ENCODE measurements at places on chromosomes 13 and 19.

- no peak for DNase-seq
Measured at GRCh38 chr13:93244141-93244917, 17.7 kb downstream of the GPC6 start.

DNA sequence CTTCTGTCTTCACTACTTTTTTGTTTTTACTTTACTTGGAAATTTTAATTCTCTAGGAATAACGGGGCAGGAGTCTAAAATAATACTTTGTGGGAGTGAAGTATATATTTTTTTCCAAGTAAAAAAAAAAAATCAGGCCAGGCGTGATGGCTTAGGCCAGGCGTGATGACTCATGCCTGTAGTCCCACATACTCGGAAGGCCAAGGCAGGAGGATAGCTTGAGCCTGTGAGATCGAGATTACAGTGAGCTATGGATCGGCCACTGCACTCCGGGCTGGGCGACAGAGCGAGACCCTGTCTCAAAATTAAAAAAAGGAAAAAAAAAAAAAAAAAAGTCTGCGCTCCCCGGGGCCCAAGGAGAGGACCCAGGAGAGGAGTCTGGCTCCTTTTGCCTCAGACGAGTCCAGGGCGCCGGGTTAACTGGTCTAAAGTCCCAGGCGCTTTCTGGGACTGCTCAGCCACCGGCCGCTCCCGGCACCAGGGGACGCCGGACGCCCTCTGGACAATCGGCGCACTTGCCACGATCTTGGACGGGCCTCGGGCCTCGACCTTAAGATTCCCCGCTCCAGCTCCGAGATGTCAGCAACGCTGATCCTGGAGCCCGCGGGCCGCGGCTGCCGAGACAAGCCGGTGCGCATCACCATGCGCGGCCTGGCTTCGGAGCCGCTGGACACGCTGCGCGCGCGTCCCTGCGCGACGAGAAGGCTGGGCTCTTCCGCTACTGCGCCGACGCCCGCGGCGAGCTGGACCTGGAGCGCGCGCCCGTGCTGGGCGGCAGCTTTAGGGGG is 2.7 kb upstream of the ZFP82 start:
- DNase-seq: no peak

DNA sequence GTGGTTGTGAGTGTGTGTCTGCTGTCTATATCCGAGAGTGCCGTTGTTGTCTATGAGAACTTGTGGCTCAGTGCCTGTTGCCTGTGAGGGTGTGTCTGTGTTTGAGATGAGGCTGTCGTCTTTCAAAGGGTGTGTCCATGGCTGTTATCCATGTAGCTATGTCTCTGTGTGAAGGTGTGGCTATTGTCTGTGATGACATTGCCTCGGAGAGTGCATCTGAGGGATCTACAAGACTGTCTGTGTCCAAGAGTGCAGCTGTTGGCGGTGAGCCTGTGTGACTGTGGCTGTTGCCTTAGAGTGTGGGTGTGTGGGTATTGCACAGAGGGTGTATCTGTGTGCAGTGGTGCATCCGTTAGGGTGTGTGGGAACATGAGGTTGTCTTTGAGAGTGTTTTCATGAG is 4.9 kb downstream of the NUMBL start:
- DNase-seq: no peak

- no peak for DNase-seq
Measured at GRCh38 chr13:43196086-43196621, 172.8 kb downstream of the DNAJC15 start.

DNA sequence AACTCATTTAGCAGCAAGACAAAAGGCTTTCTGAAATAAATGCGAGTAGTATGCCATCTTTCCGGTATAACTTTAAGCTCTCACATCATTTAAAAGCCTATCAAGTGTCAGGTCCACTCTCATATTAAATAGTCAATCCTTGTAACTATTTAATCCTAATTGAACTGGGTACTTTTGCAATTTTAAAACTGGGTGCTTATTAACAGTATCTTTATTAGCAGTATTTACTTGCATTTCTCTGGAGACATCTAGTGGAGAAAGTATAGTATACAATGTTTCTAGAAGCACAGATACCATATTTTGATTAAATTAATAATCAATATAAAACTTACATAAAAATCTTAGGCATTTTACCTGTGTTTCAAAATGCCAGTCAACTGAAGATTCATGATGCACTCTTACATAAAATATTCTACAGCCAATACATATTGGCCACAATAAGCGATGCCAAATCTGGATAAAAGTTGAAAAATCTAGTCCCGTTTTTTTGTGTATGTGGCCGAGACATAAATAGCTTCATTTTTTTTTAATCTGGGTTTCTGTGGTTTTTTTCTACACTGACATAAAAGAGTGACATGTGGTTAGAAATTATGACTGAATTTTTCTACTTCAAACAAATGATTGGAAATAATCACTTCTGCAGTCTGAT is 4.3 kb upstream of the POSTN start:
- DNase-seq: no peak

DNA sequence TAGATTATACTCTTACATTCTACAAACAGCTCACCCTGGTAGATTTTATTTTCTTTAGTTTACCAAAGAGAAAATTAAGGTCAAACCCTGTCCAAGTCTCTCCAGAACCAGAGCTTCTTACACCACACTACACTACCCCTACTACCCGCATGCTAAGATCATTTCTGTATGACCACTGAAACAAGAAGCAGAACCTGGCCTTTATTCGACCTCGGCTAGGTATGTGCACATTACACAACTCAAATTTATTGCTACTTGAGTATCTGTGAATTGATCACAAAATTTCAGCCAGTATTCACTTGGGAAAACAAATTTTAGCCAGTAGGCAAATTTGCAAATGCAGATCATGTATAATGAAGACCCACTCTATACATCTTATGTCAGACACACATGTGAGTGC is 2437.0 kb downstream of the PCDH9 start:
- DNase-seq: no peak

- DNase-seq: no peak
Measured at GRCh38 chr13:32923725-32924124, 92.5 kb upstream of the KL start.

- DNase-seq: no peak
Measured at GRCh38 chr19:17323300-17323963, 11.2 kb downstream of the ANO8 start.

DNA sequence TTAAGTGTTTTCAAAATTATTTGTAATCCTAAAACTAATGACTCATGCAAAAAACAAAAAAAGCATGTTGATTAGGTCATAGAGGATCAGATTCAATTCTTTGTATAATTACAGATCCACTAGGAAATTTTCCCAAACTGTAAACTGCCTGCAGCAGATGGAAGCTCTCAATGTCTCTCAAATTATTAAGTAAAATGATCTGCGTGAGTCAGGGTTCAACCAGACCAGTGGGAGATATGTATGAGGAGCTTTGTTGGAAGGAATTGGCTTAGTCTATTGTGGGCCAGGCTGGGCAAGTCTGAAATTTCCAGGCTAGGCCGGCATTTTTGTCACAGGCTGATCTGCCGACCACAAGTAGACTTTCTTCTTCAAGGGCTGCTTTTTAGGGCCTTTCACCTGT is 14.4 kb upstream of the SACS start:
- DNase-seq: no peak

GRCh38 chr13:52944697-52945096 is 83.9 kb upstream of the OLFM4 start:
- no peak for DNase-seq

GRCh38 chr19:35908010-35908441 is at the start of gene TYROBP:
Gene TYROBP, minus strand, starts transcription at chr19:35908295. Its CDS starts 67 bp downstream, at chr19:35908228.
- peak; percentile 64 for DNase-seq

- peak; percentile 60 for DNase-seq
Measured at GRCh38 chr19:27962264-27962663, 1250.7 kb downstream of the UQCRFS1 start.

DNA sequence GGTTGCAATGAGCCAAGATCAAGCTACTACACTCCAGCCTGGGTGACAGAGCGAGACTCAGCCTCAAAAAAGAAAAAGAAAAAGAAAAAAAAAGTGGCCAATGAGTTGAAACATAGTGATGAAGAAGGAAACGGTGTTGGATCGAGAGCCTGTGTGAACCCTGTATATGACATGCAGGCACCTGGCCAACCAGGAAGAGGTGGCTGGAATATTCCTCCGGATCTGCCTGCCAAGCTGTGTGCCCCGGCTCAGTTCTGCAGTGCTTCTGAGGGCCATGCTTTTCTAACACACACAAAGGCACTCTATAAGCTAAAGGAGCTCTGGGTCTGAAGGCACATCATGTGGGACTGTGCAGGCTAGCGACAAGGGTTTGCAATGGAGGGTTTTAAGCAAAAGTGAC is 3.7 kb upstream of the ZNF444 start:
- DNase-seq: no peak

GRCh38 chr13:24381541-24382265 is 72.3 kb downstream of the C1QTNF9 start:
- DNase-seq: no peak

- no peak for DNase-seq
Measured at GRCh38 chr19:32337084-32337808, 8.2 kb upstream of the ZNF507 start.

DNA sequence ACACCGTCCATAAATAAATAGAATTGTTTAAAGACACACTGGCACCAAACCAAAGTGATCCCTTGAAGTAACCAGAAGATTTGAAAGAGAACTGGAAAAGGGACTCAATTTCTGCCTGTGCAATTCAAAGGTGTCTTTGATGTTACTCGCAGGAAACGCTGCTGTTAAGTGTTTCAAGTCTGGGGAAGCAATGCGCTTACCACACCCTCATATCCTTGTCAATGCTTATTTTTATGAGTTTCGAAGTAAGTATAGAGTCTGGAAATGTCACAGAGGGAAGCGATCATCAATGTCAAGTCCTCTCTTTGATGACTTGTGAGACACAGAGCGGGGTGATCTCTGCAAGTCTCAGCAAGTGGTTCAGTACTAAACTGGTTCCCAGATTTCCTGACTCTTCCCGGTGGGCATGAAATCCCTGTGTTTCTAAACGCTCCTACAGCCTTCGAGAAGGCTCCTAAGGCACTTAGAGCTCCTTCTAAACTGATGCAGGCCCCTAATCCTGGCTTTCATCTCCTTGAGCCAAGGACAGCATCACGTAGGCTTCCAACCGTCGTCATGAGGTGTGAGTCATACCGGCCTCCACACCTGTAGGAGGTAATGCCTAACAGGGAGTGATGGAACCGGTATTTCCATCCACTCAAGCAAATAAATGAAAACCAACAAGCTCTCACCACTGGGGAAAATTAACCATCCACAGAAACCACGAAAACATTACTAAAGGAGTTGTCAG is 22.8 kb downstream of the SYDE1 start:
- no peak for DNase-seq

DNA sequence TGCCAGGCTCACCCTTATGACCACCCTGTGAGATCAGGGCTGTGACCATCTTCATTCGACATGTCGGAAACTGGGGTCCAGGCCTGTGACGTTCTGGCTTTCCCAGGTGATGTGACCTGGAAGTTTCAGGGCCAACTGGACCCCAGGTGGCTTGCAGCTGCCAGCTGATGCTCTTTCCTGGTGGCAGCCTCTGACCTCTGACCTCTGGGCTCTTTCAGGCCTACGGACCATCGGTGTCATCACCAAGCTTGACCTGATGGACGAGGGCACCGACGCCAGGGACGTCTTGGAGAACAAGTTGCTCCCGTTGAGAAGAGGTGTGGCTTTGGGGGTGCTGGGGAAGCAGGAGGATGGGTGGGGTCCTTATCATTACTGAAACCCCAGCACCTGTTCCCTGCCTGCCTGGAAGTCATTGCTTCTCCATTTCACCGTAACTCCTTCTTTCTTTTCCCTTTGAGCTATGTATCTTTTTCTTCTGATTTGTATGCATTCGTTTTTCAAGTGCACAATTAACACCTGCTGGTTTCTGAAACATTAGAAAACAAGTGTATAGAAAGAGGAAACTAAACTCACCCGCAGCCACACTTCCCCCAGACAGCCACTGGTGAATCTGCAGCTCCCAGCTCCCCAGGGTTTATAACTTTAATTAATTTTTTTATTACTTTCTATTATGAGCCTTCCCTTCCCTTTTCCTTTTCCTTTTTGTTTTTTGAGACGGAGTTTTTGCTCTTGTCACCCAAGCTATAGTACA is 58.9 kb downstream of the TMED1 start:
- DNase-seq: peak; percentile 76

GRCh38 chr13:31805841-31806240 is 66.5 kb downstream of the RXFP2 start:
- no peak for DNase-seq

DNA sequence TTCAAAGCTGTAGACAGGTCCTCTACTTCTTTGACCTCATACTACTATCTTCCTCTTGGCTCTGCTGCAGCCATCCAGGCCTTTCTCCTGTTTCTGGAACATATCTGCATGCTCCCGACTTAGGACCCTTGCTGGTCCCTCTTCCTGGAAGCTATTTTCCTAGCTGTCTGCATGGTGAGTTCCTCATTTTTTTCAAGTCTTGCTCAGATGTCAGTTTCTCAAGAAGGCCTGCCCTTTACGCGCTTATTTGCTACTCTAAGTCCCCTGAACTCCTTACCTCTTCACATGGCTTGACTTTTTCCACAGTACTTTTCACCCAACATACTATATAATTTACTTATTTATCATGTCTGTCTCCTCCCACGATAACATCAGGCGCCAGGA is 31.4 kb downstream of the DNAJC3 start:
- peak; percentile 52 for DNase-seq

GRCh38 chr13:99276706-99277105 is 18.5 kb upstream of the GPR18 start:
- DNase-seq: no peak

- no peak for DNase-seq
Measured at GRCh38 chr19:38839816-38840582, 8.4 kb upstream of the ECH1 start.

- no peak for DNase-seq
Measured at GRCh38 chr13:74092711-74093110, 41.5 kb downstream of the KLF12 start.

GRCh38 chr19:3135961-3136683 is at the start of gene GNA15:
Gene GNA15, plus strand, starts transcription at chr19:3136033. Its CDS starts 418 bp downstream, at chr19:3136451.
- DNase-seq: peak; percentile 72

DNA sequence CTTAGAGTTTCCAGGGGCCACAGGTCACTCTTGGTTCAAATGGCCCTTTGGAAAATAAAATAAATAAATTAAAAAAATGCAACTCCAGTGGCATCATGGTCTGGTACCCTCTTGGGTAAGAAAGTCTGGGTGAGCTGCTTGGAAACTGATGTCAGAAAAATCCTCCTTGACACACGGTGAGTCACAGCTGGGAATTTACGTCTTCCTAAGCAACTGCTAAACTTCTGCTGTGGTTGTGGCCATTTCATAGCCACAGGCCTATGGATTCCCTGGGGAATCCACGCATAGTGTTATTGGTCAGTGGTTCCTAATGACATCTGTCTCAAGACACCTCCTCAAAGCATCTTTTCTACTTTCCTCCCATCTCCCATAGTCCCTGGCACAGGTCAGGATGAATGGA is 220.8 kb downstream of the COG6 start:
- DNase-seq: no peak

GRCh38 chr13:99288089-99288488 is 19.1 kb downstream of the GPR183 start:
- DNase-seq: peak; percentile 67

DNA sequence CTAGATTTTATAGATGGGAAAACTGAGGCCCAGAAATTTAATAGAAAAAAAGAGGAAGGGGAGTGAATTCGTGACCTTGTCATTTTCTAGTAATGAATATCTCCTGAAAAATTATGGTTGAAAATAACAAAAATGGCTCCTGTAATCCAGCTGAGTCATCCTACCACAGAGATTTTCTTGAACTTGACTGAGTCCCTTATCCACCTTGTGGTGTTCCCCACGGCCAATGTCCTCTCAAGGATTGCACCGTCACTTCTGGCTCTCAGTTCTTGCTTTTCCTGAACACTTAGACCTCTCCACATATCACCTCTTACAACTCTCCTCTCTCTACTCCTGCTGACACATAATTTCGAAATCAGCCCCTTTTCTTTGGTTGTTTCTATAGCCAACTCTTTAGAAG is 1.2 kb upstream of the KATNAL1 start:
- DNase-seq: peak; percentile 52

Measured in MV-4-11 (cell line).